ENCODE measurements at places on chromosomes 4 and X. TPM values are rescaled to one million over a fixed set of nuclear protein-coding genes. Genes with fewer than 3 reads are reported as not detected.

- no peak for DNase-seq
These were observed 62.2 kb downstream of the STOX2 start for GRCh38 chr4:183967266-183967665.

GRCh38 chr4:106063009-106063408 is 167.7 kb downstream of the NPNT start:
- DNase-seq, result no peak

Gene TBC1D8B
- total RNA-seq, result 7.1 TPM

GRCh38 chr4:120841580-120841979 is 80.9 kb downstream of the PRDM5 start:
- DNase-seq, result no peak
